ENCODE measurements at places on chromosomes 16 and 17. TPM values are rescaled to one million over a fixed set of nuclear protein-coding genes. Genes with fewer than 3 reads are reported as not detected.
A peak's percentile ranks its signal among the peaks of the same experiment; 100 is the strongest.

GRCh38 chr17:69009930-69010329 lies 50.8 kb downstream of the ABCA9 start:
- no peak for DNase-seq

Gene SARM1
- total RNA-seq: 18.6 TPM

Gene ASB16
- not detected for total RNA-seq

DNA sequence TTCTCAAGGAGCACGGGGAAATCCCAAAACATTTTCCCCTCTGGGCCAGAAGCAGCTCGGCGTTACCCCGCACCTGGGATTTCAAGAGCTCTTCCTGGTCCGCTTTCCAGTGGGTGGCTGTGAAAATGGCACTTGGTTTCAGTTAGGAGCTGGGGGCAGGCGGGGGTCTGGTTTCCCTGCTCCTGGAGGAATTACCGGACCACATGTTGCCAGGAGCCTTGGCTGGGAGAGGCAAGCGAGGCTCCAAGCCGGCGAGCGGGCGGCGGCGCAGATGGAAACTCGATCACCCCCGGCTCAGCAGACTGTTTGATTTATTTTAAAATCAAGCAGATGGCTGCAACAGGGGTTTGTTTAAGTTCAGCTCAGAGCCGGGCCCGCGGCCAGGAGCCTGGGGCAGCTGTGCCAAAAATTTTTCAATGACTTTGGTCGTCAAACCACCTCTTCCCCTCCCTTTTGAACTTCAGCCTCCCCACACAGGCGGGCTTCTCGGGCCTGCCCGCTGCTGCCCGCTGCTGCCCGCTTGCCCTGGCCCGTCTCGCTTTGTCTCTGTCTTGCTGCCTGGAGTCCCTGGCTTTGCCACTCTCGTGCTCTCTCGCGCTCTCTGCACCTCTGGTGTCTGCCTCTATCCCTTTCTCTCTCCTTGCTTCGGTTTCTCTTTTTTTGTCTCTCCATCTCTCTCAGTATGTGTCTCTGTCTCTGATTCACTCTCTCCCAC lies 108.0 kb upstream of the CIBAR2 start:
- peak; percentile 85 for DNase-seq

- DNase-seq: peak; percentile 1
Measured at GRCh38 chr17:35345926-35346771, 27.3 kb downstream of the SLFN11 start.

DNA sequence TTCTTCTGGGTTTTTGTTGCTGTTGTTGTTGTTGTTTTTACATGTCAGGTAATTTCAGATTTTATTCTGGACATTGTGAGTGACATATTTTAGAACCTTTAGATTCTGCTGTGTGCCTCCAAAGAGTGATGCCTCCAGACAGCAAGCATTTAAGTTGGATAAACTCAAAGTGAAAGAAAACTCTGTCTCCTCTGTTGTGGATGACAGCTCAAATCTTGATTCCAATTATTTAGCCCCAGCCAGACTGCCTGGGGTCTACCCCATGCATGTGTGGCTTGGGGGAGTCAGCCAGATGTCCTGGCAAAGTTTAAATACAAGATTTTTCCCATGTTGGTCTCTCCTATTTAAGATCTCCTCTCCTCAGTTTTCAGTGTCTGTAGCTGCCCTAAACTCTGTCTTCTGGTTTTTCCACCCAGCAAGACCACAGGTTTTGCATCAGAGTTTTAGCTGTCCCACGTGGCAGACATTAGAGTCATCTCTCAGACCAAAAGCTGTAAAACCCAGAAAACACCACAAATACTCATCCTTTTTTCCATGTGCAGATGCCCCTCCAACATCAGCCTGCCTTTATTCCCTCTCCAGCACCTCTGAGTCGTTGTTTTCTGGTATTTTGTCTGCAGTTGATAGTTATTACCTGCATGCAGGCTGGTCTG lies 19.4 kb upstream of the ZNF469 start:
- no peak for DNase-seq

DNA sequence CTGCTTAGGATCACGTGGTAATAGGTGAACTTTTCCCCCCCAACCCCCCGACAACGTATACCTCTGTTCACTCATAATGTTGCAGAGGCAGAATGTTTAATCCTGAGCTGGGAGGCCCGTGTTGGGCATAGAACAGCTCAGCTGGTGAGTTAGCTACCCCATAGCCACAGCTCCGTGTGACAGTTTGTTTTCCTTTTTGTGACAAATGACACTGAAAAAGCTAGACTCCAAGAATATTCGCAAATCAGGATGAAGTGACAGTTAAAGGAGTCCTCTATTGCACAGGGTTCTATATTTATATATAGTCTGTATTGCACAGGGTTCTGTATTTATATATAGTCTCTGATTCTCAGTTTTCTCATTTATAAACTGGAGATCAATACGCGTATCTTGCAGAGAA lies 33.8 kb downstream of the MYH13 start:
- DNase-seq: no peak

DNA sequence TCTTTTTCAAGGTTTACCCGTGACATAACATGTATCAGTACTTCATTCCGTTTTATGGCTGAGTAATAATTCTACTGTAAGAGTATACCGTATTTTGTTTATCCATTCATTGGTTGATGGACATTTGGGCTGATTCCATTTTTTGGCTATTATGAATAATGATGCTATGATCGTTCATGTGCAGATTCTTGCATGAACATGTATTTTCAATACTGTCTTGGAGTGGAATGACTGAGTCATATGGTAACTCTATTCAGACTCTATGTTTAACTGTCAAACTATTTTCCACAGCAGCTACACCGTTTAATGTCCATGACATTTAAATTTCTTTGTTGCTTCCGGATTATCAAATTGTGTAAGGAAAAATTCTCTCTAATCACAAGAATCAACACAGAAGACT lies 17.9 kb downstream of the BFAR start:
- DNase-seq: no peak

GRCh38 chr16:8516471-8516870 lies 73.8 kb downstream of the TMEM114 start:
- no peak for DNase-seq

Gene C16orf46
- total RNA-seq: not detected
